ENCODE measurements at places on chromosomes 5 and 9. TPM values are rescaled to one million over a fixed set of nuclear protein-coding genes. Genes with fewer than 3 reads are reported as not detected.

Gene DOCK8
- not detected for total RNA-seq

Gene SCGB3A1
- total RNA-seq = not detected

Gene PCDHB12
- total RNA-seq = 9.5 TPM

Gene TEK
- total RNA-seq = 1.5 TPM

Data from cardiac muscle cell (in vitro differentiated cells and primary cell).